ENCODE measurements at places on chromosomes 2 and 18. TPM values are rescaled to one million over a fixed set of nuclear protein-coding genes. Genes with fewer than 3 reads are reported as not detected.
A peak's percentile ranks its signal among the peaks of the same experiment; 100 is the strongest.

DNA sequence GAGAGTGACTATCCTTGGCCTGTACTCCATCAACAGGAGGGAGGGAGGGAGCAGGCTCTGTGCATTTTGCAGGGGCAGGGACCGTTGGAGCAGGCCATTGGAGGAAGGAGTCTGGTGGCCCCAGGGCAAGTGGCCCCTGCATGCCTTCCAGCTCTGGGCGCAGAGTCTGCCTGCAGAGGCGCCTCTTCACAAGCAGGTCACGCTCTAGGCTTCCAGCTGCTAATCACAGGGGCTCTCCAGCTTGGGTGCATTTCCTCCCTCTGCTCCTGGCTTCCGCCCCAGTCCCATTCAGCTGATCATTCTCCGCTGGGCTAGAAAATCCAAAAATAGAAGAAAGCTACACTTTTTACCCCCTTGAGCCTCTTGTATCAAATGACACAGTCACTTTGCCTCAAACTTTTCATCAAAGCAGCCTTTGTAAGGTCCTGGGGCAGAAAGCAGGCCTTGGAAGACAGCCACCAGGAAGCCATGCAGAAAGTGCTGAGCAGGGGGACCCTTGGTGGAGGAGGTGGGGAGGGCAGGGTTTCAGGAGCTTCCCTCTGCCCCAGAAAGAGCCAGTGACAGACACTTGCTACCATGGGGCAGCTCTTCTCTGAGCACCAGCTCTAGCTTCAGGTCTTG is 11.3 kb downstream of the TMEM247 start:
- no peaks in the 10 kb centered on the region for H3K36me3 ChIP-seq
- H3K27ac ChIP-seq = peak overlapping the region; percentile 73
- H3K4me1 ChIP-seq = peaks cover 42% of the 10 kb centered on the region

GRCh38 chr2:73020306-73020656 is 51.2 kb downstream of the SFXN5 start:
- H3K4me3 ChIP-seq = no peak overlapping the region
- no peaks in the 10 kb centered on the region for H3K27me3 ChIP-seq

Gene ERBB4
- total RNA-seq = 1.3 TPM

DNA sequence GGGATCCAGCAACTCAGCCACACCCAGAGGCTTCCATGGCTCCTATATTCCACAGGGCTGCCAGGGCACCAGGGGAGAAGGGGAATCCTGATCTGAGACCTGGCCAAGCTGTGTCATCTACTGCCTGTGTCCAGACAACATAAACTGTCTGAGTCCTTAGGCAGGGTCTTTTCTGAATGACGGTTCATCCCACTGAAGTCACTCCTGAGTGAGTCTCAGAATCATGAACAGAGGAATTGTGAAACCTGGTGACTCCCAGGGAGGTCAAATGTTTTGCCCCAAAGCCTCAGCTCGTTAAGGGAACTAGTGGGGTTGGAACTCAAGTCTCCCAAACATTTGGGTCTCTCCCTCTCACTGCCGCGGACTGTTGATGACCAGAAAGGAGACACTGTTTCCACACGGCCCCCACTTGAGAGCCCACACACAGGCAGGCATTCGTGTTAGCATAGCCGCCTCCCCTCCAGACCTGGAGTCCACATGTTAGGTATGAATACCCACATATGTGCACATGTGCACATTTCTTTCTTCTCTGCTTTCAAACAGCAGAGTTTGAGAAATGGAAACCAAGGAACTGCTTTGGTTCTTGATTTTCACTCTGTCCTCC is 125.0 kb upstream of the MSH6 start:
- no peaks in the 10 kb centered on the region for H3K36me3 ChIP-seq
- H3K27me3 ChIP-seq = peaks cover 6% of the 10 kb centered on the region
- DNase-seq = no peak
- no peak overlapping the region for H3K27ac ChIP-seq
- H3K4me3 ChIP-seq = no peak overlapping the region
- H3K4me1 ChIP-seq = no peaks in the 10 kb centered on the region

GRCh38 chr18:68440433-68440832 is 274.5 kb downstream of the TMX3 start:
- no peaks in the 10 kb centered on the region for H3K36me3 ChIP-seq
- H3K4me3 ChIP-seq = no peak overlapping the region
- H3K27ac ChIP-seq = no peak overlapping the region
- H3K4me1 ChIP-seq = peaks cover 12% of the 10 kb centered on the region
- no peaks in the 10 kb centered on the region for H3K27me3 ChIP-seq

Gene GNAL
- 5.9 TPM for total RNA-seq

DNA sequence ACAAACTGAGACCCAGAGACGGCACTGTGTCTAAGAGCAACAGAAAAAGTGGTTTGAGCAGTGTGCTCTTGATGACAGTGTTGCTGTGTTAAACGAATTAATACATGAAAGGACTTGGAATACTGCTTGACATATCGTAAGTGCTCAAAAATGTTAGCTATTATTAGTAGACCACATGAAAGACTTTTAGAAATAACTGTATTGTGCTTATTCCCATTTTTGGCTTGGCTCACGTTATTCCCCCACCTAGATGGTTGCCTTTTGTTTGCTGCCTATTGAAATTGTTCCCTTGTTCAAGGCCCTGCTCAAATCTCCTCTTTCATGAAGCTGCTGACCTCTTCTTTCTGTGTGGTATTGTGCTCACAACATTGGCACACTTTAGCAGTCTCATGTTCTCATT is 27.8 kb upstream of the C2orf74 start:
- H3K36me3 ChIP-seq = peaks cover 2% of the 10 kb centered on the region
- H3K4me1 ChIP-seq = no peaks in the 10 kb centered on the region
- no peak for DNase-seq
- H3K27ac ChIP-seq = no peak overlapping the region

DNA sequence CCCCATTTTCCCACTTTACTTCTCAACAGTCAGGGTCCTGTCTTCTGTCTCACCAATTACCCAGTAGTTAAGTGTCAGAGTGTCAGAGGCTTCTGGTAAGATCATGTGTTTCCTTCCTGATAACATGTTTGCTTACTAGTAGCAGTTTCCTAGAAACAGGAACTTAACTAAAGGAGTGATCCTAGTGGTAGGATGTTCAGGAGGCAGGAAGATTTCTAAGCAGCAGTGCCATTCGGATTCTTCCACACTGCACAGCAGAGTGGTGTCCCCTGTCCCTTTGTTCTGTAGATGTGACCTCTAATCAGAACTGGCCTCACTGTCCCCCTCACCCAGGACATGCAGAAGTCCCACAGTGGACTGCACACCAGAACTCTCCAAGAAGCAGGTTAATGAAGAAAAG is 221.8 kb upstream of the OSR1 start:
- no peak overlapping the region for H3K27ac ChIP-seq
- peaks cover 50% of the 10 kb centered on the region for H3K4me1 ChIP-seq
- DNase-seq = no peak
- H3K27me3 ChIP-seq = no peaks in the 10 kb centered on the region

- peaks cover 17% of the 10 kb centered on the region for H3K4me1 ChIP-seq
- no peak for DNase-seq
- no peak overlapping the region for H3K4me3 ChIP-seq
- no peaks in the 10 kb centered on the region for H3K27me3 ChIP-seq
- no peak overlapping the region for H3K27ac ChIP-seq
- H3K36me3 ChIP-seq = peaks cover 30% of the 10 kb centered on the region
These were observed 5.7 kb downstream of the ELAC1 start for GRCh38 chr18:50973367-50974126.

Gene ASXL3
- total RNA-seq = 3.9 TPM

DNA sequence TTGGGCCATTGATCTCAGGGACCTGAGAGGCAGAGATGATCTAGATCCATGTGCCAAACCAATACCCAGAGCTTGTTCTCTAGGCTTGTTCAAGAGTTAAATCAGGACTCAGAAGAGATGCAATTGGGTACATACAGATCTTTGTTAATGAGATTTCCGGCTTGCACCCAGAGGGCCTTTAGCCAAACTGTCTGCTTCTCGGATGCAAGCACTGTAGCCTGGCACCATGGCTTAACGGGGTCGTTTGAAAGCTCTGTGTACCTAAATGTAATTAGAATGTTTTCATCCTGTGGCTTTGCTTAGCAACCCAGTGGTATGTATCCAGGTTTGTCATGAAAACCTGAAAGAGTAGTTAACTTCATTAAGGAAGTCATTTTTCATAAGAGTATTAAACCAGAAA is 94.2 kb downstream of the TPGS2 start:
- no peak overlapping the region for H3K27ac ChIP-seq
- no peak overlapping the region for H3K4me3 ChIP-seq
- no peaks in the 10 kb centered on the region for H3K27me3 ChIP-seq
- no peak for DNase-seq

Gene COL5A2
- total RNA-seq = 1,927 TPM

DNA sequence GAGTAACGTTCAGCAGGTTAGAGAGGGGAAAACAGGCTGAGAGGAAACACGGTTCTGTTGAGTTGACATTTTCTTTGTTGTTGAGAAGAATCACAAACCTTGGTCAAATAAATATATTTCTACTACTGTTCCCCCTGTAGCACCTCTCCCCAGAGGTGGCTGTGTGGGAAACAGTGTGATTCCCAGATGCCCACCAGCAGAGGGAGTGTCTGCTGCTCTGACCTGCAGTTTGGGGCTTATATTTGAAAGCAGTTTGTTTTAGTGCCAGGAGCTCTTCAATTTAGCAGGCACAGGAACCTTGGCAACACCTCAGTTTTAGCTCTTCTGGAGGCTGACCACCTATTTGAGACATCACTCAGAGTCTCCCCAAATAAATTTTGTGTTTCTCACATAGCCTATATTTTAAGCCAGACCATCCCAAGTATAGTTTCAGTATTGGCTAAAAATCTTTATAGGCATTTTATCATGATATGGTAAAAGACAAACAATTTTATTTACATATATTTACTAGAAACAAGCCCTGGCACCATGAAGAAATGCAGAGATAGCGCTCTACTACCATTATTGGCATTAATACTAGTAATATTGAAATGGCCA is 75.7 kb downstream of the PIK3C3 start:
- peak overlapping the region; percentile 25 for H3K27ac ChIP-seq
- H3K27me3 ChIP-seq = no peaks in the 10 kb centered on the region
- DNase-seq = no peak
- no peak overlapping the region for H3K4me3 ChIP-seq
- peaks cover 15% of the 10 kb centered on the region for H3K36me3 ChIP-seq

Gene ATP6V1B1
- total RNA-seq = 3.9 TPM

Data from chondrocyte (in vitro differentiated cells).